ENCODE measurements at places on chromosomes 1 and 21. TPM values are rescaled to one million over a fixed set of nuclear protein-coding genes. Genes with fewer than 3 reads are reported as not detected.

The AJAP1 gene
- polyA plus RNA-seq: 2.7 TPM

GRCh38 chr1:27616441-27616840, 12.5 kb upstream of the AHDC1 start:
- no peak overlapping the region for H3K4me3 ChIP-seq
- H3K36me3 ChIP-seq: no peaks in the 10 kb centered on the region
- H3K27ac ChIP-seq: no peak overlapping the region
- H3K27me3 ChIP-seq: no peaks in the 10 kb centered on the region
- H3K4me1 ChIP-seq: no peaks in the 10 kb centered on the region
- DNase-seq: no peak

GRCh38 chr1:5976231-5976630, 16.0 kb downstream of the NPHP4 start:
- no peak overlapping the region for H3K4me3 ChIP-seq
- H3K36me3 ChIP-seq: no peaks in the 10 kb centered on the region
- no peak for DNase-seq
- H3K27me3 ChIP-seq: no peaks in the 10 kb centered on the region
- H3K27ac ChIP-seq: no peak overlapping the region

GRCh38 chr1:152309955-152310354, 15.1 kb downstream of the FLG start:
- no peak overlapping the region for H3K27ac ChIP-seq
- H3K27me3 ChIP-seq: no peaks in the 10 kb centered on the region
- H3K4me1 ChIP-seq: no peaks in the 10 kb centered on the region
- no peak for DNase-seq

Measured in kidney (tissue), 22 donors.